ENCODE measurements at places on chromosomes 4 and X.

GRCh38 chrX:2526390-2526789 lies 25.6 kb upstream of the DHRSX start:
- DNase-seq: no peak

DNA sequence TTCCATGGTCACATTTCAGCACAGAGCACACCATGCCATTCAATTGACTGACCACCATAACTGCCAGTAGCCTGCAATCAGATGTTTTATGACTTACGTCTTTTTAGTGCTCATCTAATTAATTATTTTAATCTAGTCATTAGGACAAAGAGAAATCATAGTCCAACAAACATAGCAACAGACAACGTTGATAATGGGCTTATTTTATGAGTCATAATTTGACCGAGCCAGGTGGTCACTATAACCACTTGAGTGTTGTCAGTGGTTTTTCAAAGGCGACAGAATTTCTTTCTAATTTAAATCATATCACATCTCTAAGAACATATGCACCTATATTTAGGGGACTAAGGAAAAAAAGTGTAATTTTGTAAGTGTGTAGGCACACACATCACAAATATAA lies 1.9 kb downstream of the SEC24D start:
- no peak for DNase-seq

GRCh38 chr4:79576429-79576753 lies 168.4 kb upstream of the GK2 start:
- peak; percentile 33 for DNase-seq

- DNase-seq: no peak
These were observed 145.2 kb upstream of the SCML1 start for GRCh38 chrX:17592117-17592516.

GRCh38 chrX:136822337-136823095 lies 41.8 kb upstream of the ARHGEF6 start:
- no peak for DNase-seq

- DNase-seq: no peak
These were observed 58.9 kb upstream of the NXF3 start for GRCh38 chrX:103151799-103152198.

DNA sequence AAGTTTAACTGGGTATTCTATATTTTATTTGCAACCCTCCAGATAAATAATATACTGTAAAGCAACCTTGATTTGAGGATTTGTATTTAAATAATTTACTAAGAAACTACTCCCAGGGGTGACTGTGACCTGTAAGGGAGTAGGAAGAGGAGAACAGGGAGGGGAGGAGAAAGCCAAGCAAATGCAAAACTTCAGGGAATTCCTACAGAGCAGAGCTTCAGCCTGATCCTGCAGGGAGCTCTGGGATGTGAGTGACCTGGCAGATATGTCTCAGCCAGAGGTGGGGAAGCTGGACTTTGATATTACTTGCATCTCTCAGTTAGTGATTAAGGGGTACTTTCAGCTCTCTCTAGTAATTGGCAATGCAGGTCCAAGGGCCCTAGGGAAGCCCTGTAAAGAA lies 302.0 kb downstream of the FRMPD4 start:
- no peak for DNase-seq

GRCh38 chr4:16443504-16444088 lies 217.3 kb upstream of the TAPT1 start:
- no peak for DNase-seq

All from KG1 (cell line).